ENCODE measurements at places on chromosomes 5 and 9. TPM values are rescaled to one million over a fixed set of nuclear protein-coding genes. Genes with fewer than 3 reads are reported as not detected.

DNA sequence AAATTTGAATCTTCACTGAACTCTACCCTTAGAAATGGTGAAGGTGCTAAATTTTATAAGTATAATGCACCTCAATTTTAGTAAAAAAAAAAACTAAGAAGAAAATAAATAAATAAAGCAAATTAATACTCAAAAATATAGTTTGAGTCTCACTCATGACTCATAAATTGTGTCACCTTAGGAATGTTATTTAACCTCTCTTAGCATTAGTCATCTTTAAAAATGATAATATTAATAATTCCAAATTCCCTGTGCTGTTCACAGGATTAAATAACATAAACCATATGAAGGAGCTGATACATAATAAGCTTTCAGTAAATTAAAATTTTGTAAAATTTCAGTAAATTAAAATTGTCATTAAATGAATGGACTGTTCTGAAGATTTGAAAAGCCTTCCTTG lies 339.8 kb upstream of the RGMB start:
- no peak for DNase-seq

DNA sequence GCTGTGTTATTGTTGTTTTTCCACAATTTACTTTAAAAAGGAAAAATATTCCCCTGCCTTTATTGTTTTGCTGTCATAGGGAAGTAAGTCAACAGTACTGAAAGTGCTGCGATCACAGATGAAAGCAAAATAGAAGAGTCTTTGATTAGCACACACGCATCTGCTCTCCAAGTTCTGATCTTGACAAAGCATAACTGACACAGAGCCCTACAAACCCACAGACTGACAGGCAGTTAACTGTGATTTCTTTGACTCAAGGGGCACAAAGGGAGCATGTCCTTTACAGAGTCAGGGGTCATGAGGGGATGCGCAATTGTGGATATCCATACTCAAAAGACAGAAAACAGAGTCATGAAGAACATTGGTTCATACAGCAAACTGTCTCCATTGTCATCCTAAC lies 123.7 kb downstream of the SNCAIP start:
- no peak for DNase-seq

GRCh38 chr9:22039258-22039657 lies 30.2 kb upstream of the CDKN2B start:
- no peak for DNase-seq

- DNase-seq = no peak
Measured at GRCh38 chr9:17453751-17454150, 125.1 kb upstream of the SH3GL2 start.

DNA sequence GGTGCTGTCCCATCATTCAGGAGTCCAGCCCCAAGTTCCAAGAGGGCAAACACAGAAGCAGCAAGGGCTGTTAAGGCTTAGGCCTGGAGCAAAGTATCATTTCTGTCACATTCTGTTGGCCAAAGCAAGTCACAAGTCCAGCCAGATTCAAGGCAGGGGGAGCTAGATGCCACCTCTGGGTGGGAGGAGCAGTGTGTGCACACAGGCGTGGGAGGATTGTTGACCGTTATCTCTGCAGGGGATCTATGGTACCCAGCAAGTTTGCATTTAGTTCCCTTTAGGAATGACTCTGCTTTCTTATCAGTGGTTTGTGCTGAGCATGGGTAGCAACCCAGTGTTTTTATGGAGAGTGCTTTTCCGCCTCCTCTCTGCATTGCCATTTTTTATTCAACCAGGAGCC lies 278.9 kb downstream of the NR3C1 start:
- DNase-seq = no peak

DNA sequence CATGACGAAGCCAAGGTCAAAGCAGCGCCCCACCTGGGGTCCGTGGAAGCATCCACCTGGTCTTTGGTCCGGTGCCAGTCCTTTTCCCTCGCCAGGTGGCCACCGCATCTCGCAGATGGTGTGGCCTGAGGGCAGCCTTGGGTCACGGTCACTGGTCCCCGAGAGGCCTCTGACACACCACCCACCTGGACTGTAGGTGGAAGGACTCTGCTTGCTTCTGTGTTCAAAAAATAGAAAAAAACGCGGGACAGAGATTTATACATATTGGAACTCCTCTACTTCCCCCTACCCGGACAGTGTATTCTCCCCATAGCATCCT lies 466 bp upstream of the TTC39B start:
- no peak for DNase-seq

DNA sequence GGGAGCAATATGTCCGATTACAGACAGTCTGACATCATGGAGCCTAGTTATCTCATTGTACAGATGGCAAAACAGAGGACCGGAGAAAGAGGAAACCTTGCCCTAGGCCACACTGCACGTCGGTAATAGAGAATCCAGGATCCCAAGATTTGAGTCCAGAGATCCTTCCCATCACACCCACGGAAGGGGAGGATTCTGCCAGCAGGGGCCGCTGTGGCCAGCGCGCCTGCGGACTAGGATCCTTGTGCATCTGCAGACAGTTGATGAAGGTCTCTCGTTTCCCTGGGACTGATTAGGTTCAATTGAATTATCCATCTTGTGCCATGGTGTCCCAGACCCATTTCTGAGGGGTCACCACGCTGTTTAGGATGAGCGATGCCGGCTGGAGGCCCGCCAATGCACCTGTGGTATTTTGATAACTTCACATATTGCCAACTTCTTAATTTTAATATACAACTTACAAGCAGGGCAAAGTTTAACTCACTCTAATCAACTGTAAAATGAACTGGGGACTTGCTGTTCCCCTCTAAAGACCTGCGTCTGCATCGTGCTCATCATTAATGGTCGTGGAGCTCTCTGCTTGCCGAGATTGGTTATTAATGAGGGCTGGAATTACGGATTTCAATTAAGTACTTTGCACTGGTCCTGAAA lies 592.7 kb upstream of the BRINP1 start:
- DNase-seq = no peak

DNA sequence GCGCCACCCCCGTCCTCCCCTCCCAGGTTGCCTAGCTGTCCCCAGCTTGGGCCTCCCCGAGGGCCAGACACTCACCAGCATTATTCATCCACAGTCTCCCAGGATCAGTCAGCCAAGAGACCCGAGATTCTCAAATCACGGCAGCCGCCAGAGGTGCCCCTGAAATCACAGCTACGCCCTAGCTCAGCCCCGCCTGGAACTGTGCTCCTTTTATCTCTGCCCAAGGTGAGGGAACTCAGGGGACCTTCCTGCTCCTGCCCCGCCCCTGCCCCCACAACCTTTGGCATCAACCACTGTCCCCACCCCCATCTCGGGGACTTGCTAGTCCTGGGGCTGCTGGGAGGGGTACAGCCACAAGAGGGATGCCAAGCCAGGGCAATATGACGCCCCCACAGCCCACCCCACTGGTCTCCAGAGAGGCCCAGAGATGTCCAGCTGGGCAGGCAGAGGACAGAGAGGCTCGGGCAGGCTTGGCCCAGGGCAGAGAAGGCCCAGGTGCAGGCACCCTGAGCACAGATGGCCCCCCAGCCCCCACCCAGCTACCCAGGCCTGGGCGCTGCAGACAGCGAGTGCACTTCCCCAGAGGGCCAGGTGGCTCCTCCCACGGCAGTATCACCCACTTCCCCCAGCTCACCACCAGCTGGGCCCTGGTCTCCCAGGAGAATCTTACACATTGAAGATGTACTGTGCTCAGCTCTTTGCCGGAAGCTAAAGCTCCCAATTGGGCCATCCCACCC lies at the start of gene FUT7:
FUT7 (minus strand) TSS at position 185 of the 737 bp plus-strand sequence; CDS start at position 88, 97 bp downstream.
- no peak for DNase-seq

DNA sequence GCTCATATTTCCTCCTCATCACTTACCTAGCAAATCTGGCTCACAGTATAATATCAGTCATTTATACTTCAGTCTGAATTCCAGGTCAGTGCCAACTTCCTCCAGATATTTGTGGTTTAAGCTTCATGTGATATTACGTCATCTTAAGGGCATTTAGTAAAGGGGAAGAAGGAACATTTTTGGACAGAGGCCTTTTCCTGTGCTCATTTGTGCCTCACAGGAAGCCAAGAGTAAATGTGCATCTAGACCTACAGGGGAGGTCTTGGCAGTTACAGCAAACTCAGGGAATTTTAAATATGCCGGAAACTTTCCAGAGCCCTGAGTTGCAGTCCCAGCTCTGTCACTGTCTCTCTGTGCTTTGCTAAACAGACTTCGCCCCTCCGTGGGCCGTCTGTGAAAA lies 12.3 kb upstream of the KCNIP1 start:
- no peak for DNase-seq

GRCh38 chr9:38361473-38361850 lies 31.0 kb upstream of the ALDH1B1 start:
- DNase-seq = no peak

The IFNB1 gene
- total RNA-seq = not detected

The TAF11L6 gene
- not detected for total RNA-seq

GRCh38 chr5:175796536-175797499 lies 74.6 kb upstream of the CPLX2 start:
- DNase-seq = no peak

DNA sequence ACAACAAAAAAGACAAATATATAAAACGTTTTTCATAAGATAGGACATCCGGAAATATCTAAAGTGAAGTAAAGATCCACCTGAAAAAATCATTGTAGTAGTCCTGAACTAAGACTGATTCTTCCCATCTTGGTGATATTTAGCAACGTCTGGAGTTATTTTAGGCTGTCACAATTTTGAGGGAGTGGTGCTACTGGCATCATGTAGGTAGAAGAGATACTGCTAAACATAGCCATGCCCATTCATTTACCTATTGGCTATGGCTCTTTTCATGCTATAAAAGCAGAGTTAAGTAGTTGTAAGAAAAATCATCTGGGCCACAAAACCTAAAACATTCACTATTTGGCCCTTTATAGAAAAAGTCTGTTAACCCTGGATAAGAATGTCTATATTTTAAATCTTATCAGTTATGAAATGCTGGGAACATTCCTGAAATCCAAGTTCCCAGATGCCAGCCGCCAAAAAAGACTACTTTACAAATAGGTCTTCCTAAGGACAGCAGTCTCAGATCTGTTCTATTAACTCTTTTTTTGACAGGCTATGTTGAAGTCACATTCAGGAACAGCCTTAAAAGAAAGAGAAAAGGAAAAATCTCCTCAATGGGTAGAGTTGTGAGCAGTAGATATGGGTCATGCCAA lies 27.0 kb downstream of the RAPGEF6 start:
- DNase-seq = no peak

The NDUFS6 gene
- total RNA-seq = 62.8 TPM

Measured in suprapubic skin (tissue), 4 donors.